SJSA1 (cell line): ENCODE measurements at places on chromosomes 11 and 22. TPM values are rescaled to one million over a fixed set of nuclear protein-coding genes. Genes with fewer than 3 reads are reported as not detected.

GRCh38 chr11:126731576-126732142 is 268.9 kb downstream of the KIRREL3 start:
- no peaks in the 10 kb centered on the region for H3K36me3 ChIP-seq
- no peaks in the 10 kb centered on the region for H3K27me3 ChIP-seq

GRCh38 chr11:15579287-15580001 is 464.7 kb downstream of the INSC start:
- no peak for DNase-seq
- no peaks in the 10 kb centered on the region; the same call in 1 of the 2 replicates for H3K27me3 ChIP-seq

DNA sequence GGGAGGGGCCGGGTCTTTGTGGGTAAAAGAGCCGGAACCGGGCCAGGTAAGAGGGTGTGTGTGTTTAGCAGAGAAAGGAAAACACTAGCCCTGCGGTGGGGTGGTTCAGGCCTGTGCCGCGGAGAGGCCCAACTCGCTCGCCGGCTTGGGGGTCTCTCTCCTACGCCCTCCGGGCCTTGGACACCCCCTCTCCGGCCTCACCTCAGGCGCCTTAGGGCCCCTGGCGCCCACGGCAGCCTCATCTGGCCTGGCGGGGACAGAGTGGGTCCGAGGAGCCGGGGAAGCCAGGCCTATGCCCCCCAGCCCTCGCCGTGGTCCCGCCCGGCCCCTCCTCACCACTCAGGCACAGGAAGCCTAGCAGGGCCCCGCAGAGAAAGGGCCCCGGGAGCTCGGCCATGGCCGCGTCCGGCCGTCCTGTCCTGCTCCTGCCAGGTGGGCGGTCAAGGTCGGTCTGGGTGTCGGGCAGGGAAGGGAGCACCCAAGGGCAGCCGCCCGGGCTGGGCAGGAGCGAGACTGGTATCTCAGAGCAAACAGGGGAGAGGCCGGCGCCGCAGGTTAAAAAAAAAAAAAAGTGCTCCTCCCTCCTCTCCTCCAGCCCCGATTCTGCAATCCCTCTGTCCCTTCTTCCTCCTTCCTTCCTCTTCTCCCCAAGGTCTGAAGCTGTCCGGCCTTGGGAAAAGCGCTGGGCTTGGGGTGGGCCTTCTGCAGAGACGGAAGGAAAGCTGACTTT is at the start of gene VSIG2:
VSIG2 (minus strand) TSS at position 515 of the 730 bp plus-strand sequence; CDS start at position 397, 118 bp downstream.
- no peaks in the 10 kb centered on the region for H3K36me3 ChIP-seq
- H3K4me3 ChIP-seq = no peak within 1 kb of the TSS
- no peaks in the 10 kb centered on the region for H3K27me3 ChIP-seq
- no peak for DNase-seq

DNA sequence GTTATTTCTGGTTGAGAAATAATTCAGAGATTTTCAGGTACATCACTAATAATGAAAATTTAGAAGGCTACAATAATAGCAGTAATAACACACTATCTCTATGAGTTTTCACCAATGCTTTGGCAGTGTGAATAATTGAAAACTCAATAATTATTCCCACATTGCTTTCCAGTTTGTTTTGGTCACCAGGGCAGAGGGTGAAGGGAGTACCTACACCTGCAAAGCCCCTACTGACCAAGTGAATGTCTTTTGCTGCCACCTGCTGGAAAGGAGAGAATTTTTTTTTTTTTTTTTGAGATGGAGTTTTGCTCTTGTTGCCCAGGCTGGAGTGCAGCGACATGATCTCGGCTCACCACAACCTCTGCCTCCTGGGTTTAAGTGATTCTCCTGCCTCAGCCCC is 3.2 kb downstream of the NELL1 start:
- no peak overlapping the region for H3K27ac ChIP-seq
- H3K4me1 ChIP-seq = no peaks in the 10 kb centered on the region
- DNase-seq = no peak
- no peaks in the 10 kb centered on the region for H3K36me3 ChIP-seq
- H3K27me3 ChIP-seq = peaks cover 34% of the 10 kb centered on the region
- H3K4me3 ChIP-seq = no peak overlapping the region

GRCh38 chr11:107397357-107397756 is 60.3 kb downstream of the CWF19L2 start:
- no peaks in the 10 kb centered on the region for H3K27me3 ChIP-seq
- H3K4me1 ChIP-seq = no peaks in the 10 kb centered on the region
- H3K27ac ChIP-seq = no peak overlapping the region
- H3K4me3 ChIP-seq = no peak overlapping the region

DNA sequence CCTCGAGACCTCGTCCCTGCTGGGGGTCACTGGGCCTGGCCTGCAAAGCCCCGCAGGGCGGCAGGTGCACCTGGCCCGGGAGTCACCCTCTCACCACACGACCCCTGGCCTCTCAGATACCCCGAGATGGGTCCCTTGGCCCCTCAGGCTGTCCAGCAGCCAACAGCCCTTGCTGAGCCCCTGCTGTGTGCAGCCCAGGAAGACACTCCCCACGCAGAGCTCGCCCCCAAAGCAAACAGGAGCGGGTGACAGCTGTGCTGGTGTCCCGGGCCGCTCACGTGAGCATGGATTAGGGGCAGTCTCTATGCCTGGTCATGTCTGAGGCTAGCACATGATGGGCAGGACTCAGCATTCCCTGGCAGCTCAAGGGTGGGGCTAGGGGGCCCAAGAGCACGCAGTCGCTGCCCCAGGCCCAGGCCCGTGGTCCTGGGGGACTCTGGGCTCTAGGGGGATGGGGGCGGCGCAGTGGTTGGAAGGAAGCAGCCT is 31.3 kb downstream of the WNT7B start:
- no peak overlapping the region for H3K27ac ChIP-seq
- DNase-seq = no peak
- no peaks in the 10 kb centered on the region for H3K36me3 ChIP-seq
- peaks cover 16% of the 10 kb centered on the region for H3K4me1 ChIP-seq

- no peaks in the 10 kb centered on the region for H3K36me3 ChIP-seq
- H3K4me1 ChIP-seq = no peaks in the 10 kb centered on the region
- no peaks in the 10 kb centered on the region for H3K27me3 ChIP-seq
- no peak overlapping the region for H3K27ac ChIP-seq
- H3K4me3 ChIP-seq = no peak overlapping the region
Observed at GRCh38 chr11:20760811-20761210, 91.4 kb downstream of the NELL1 start.

- H3K4me1 ChIP-seq = no peaks in the 10 kb centered on the region
- no peak overlapping the region for H3K27ac ChIP-seq
- H3K27me3 ChIP-seq = no peaks in the 10 kb centered on the region
- no peak overlapping the region for H3K4me3 ChIP-seq
- no peak for DNase-seq
Observed at GRCh38 chr11:1660111-1660867, 30.7 kb downstream of the KRTAP5-5 start.

DNA sequence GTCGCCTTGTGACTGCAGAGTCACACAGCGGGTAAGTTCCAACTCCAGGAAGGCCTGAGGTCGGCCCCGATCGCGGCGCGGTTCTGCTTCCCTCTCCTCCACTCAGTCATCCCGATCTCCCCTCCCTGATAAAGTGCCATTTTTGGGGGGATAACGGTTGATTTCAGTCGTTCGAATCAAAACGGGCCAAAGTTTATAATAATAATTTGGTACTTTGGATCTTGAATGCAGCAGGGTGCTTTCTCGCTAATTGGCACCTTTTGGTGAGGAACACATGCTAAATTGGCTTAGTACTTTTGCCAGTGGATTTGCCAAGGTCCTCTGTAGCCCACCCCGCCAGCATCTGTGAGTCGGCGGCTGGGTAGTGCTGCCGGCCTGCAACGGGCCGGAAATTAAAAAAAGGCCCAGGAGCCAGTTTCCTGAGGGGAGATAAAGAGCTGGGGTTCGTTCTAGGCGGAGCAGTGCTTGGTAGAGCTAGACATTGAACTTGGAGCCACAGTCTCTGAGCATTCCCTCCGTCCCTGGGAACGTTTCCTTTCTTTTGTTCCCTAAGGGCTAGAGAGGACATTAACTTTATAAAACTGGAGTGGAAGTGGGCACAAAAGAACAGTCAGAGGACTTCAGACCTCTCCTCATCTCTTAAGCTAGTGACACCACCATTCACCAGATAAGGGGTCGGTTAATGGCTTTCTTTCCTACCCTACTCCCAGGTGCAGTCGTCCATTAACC is 997 bp downstream of the UBE2L3 start:
- H3K27ac ChIP-seq = peak overlapping the region; percentile 92
- no peaks in the 10 kb centered on the region for H3K27me3 ChIP-seq
- peak; percentile 43 for DNase-seq

- no peaks in the 10 kb centered on the region for H3K4me1 ChIP-seq
- H3K4me3 ChIP-seq = no peak overlapping the region
- no peak overlapping the region for H3K27ac ChIP-seq
- no peak for DNase-seq
- no peaks in the 10 kb centered on the region for H3K36me3 ChIP-seq
Observed at GRCh38 chr11:31361743-31362142, 7.8 kb downstream of the DCDC1 start.

- H3K27ac ChIP-seq = no peak overlapping the region
- peaks cover 5% of the 10 kb centered on the region; the same call in 1 of the 2 replicates for H3K36me3 ChIP-seq
- H3K4me1 ChIP-seq = peaks cover 78% of the 10 kb centered on the region
- no peak for DNase-seq
Observed at GRCh38 chr11:118921929-118922744, 3.6 kb downstream of the BCL9L start.

CRYBB3 gene
- total RNA-seq = not detected in 2 replicates

YAP1 gene
- total RNA-seq = 30.0 and 38.1 TPM in 2 replicates

ZNF215 gene
- not detected in 2 replicates for total RNA-seq

YPEL4 gene
- not detected in 2 replicates for total RNA-seq

OR8K1 gene
- not detected in 2 replicates for total RNA-seq
